ENCODE measurements at places on chromosomes 5 and 9.

DNA sequence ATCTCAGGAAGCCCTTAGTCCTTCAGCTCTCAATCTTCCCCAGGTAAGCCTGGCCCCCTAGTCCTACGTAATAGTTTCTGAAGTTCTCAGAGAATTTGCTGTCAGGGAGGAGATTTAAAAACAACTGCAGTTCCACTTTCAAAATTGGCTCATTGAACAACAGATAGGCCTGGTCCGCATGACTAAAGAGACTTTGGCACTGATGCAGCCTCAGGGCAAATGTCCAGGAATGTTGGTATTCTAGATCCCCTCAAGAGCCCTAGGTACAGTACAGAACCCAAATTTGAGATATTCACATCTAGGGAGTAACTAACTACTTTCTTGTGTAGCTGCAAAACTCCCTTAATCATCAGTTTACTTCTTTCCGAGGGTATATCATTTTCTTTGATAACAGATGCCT, 162.8 kb downstream of the GABRG2 start:
- DNase-seq: no peak

- DNase-seq: no peak
These were observed 1.6 kb downstream of the FBXW11 start for GRCh38 chr5:172004824-172005237.

DNA sequence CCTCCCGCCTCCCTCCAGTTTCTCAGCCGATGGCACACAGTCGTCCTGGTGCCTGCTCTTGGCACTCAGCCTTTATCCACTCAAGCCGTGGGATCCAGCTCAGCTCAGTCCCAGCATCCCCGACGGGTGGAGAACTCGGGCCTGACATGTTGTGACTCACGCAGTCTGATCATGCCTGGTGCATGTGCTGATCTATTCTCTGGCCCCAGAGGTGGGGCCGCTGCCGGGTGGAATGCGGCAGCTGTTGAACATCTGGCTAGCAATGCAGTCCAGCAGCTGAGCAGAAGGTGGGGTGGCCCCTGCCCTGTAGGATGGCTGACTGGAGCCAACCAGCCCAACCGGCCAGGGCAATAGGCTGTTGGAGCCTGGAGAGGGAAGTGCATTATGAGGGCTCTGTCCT, 1.7 kb upstream of the AIF1L start:
- DNase-seq: peak; percentile 61

- no peak for DNase-seq
These were observed 15.2 kb downstream of the TTF1 start for GRCh38 chr9:132391449-132391848.

GRCh38 chr5:178247481-178248456, 15.2 kb upstream of the PHYKPL start:
- no peak for DNase-seq

DNA sequence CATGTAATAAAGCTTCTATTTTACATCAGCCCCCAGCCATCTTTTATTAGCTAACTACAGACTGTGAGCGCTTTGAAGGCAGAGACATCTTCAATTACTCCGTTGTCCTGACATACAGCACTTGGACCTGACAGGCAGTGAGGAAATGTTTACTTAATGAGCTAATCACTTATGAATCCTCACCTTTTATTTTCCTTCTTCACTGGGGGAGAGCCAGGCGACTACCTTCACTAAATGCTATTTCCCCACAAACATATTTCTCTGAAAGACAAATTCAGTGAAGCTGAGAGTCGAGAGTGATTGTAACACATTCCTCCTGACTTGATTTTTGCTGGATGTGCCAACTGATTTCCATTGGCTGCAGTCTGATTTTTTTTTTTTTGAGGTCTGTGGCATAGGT, 192.1 kb upstream of the CLINT1 start:
- DNase-seq: peak; percentile 65

GRCh38 chr9:131734165-131734610, 5.7 kb downstream of the RAPGEF1 start:
- DNase-seq: peak; percentile 37

- no peak for DNase-seq
These were observed 384.9 kb downstream of the NFIB start for GRCh38 chr9:13929013-13929412.

DNA sequence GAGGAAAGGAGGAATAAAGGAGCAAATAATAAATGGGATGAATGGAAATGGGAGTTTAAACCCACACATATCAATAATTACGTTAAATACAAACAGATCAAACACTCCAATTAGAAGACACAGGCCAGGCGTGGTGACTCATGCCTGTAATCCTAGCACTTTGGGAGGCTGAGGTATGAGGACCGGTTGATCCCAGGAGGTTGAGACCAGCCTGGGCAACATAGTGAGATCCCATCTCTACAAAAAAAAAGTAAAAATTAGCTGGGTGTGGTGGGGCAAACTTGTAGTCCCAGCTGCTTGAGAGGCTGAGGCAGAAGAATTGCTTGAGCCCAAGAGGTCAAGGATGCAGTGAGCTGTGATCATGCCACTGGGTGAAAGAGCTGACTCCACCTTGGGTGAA, 3.7 kb downstream of the BAAT start:
- DNase-seq: no peak

DNA sequence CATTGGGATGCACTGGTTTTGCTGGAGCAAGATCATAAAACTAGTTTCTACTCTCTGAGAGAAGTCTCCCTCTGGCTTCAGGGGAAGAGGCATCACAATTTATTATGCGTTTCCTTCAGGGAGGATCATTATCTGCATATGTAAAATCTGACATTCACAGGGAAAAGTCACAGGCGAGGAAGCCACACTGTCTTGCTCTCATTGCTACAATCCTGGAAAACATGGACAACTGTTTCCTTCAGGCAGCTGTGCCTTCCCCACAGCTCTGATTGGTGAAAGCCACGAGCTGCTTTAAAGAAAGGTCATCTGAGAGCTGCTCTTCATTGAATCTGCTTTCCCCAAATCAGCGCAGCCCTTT, 397.8 kb downstream of the MED10 start:
- no peak for DNase-seq

GRCh38 chr9:137331929-137332328, 29.9 kb upstream of the NRARP start:
- no peak for DNase-seq

GRCh38 chr5:82313016-82313415, 34.9 kb upstream of the RPS23 start:
- DNase-seq: no peak

- DNase-seq: peak; percentile 89
These were observed 97.2 kb downstream of the SH3TC2 start for GRCh38 chr5:148965511-148966265.

- no peak for DNase-seq
These were observed 705.4 kb upstream of the RIOK2 start for GRCh38 chr5:97888439-97888838.

GRCh38 chr9:94082553-94082952, 1.7 kb upstream of the PTPDC1 start:
- DNase-seq: no peak

DNA sequence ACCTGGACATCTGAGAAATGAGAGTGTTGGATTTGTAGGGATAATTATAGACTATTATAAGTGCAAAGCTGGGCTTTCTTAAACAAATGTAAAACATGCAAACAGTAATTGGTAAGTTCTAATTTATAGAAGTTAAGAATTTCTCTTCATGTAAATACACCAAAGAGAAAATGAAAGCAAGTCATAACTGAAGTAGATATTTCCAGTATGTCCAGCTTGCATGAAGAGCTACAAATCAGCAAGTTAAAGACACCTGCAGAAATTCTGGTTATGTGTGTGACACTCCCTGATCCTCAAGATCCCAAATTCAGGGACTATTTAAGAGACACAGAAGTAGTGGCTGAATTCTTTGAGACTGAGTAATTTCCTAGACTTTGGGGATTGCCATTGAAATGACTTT, 308.9 kb downstream of the TLE4 start:
- DNase-seq: no peak

- DNase-seq: peak; percentile 33
These were observed 62.8 kb upstream of the KLF9 start for GRCh38 chr9:70477146-70477745.

GRCh38 chr9:31210978-31211570, 1173.4 kb upstream of the ACO1 start:
- no peak for DNase-seq

DNA sequence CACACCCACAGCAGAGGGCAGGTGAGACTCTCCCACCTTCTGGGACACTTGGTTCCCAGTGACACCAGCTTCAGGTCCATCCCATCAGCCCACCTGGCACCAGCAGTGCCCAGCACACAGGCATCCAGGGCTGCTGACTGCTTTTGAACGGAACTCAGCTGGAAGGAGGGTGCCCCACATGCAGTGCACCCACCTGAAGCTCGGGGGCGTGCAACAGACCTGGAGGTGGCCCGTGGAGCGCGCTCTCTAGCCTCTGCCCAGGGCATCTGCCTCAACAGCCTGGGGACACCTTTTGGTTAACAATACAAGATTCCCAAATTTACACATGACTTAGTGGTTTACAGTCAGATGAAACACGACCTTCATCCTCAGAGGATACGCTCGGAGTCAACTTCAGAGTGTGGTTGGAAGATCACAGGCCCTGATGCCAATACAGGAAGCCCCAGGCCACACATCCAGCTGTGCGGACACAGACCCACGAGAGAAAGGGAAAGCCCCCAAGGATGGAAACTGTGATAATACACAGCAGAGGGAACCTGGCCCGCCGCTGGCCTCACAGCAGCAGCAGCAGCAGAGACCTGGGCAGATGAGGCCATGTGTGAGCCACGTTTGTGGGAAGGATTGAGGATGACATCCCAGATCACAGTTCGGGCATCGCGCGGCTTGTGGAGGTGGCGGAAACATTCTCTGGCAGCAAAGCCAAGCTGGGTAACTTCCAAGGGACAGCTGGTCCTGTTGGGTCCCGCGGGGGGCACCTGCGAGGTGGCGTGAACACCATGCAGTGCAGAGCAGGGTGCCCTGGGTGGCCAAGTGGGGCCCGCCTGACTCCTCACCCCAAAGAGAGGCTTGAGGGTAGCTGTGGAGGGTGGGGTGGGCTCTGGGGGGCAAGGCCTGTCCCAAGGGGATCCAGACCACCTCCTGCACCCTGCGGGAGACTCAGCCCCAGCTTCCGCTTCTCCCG, 64.0 kb downstream of the SECISBP2 start:
- DNase-seq: no peak

- peak; percentile 22 for DNase-seq
These were observed 730 bp downstream of the WWC1 start for GRCh38 chr5:168291964-168292785.

DNA sequence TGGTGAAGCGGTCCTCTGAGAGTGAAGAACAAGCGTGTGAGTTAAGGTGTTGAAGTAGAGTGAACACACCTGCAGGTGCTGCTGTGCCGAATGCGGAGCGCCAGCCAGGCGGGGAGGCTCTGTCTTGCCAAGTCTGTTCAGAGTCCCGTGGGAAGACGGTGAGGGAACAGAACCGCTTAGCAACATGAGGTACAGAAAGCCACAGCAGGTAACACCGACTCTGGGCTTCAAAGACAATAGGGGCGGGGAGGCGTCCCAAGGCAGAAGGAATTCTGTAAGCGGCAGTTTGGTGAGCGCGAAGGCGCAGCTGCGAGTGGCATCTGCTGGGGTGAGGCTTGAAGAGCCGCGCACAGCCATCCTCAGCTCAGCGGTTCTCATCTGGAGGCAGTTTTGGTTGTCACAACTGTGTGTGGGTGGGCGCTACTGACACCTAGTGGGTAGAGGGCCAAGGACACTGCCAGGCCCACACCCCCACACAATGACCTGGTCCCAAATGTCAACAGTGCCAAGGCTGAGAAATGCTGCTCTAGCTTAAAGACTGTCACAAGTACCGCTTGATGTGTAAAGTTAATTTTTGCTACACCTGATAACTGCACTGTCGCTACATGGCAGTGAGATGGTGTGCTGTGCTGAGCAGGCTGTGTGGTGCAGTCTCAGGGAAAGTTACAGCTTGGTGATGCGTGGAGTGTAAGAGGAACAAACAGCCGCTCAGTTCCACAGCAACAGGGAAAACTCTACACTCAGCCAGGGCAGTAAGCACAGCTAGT, 67.4 kb upstream of the TBC1D9B start:
- peak; percentile 17 for DNase-seq

GRCh38 chr5:98321361-98321760, 452.1 kb upstream of the RGMB start:
- DNase-seq: no peak

GRCh38 chr5:156641686-156642085, 208.4 kb upstream of the PPP1R2B start:
- peak; percentile 57 for DNase-seq

DNA sequence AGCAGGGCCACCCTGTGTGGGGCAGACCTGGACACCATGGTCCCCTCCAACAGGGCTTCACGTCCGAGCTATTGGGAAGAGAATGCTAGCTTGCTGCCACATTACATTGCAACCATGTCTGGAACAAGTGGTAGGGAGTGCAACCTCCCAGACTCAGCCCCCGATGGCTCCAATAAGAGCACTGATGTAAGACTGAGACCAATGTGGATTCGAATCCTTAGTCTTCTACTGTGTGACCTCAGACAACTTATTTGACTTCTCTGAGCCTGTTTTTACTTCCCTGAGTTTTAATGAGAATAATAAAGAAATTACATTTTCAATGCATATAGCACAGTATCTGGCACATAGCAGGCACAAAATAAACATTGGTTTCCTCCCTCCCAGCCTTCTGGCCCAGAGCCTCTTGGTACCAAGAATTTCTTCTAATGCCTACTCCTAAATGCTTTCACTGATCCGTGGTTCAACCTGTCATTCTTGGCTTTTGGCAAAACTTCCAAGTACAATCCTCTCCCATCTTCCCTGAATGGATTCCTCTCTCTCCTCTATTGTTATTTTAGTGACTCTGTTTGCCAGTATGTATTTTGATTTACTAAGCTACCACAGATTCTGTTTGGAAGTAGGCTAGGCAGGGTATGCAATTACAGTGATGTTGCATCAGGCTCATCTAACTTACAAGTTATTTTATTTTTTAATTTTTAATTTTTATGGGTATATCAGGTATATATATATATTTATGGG, 34.6 kb upstream of the COL15A1 start:
- DNase-seq: peak; percentile 93

Data from fibroblast of upper back skin (primary cell).